ENCODE measurements at places on chromosomes 1 and 21.
A peak's percentile ranks its signal among the peaks of the same experiment; 100 is the strongest.

DNA sequence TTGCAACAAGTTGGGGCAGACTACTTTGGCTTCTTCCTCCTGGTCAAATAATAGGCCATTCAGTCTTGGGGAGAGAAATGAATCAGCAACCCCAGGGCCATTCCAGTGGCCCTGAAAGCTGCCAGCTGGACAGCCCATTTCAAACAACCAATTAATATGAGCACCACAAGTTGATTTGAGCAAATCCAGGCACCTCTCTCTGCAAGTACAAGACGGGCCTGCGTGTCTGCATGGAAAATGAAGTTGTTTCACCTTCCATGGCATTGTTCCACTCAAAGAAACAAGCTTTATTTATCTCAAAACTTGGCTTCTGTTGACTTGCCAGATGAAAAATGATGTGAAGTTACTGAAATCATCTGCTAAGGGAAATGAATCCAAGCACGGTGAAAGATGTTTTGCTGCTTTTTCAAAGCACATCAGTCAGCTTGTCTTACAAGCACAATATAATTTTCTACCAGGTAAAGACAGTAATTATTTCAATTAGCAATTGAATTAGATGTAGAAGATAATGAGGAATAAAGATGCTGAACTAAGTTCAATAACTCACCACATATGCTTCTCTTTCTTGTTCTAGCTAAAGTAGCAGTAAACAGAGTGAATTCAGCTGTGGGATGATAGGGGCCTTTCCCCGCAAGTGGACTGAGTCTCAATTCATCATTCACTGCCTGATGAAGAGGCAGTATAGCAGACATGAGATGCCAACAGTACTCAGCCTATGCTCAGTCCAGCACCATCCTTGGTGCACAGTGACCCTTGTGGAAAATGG, 95.2 kb upstream of the SSX2IP start:
- no peak for DNase-seq

GRCh38 chr21:40162075-40162474, 294.8 kb downstream of the PCP4 start:
- no peak for DNase-seq

DNA sequence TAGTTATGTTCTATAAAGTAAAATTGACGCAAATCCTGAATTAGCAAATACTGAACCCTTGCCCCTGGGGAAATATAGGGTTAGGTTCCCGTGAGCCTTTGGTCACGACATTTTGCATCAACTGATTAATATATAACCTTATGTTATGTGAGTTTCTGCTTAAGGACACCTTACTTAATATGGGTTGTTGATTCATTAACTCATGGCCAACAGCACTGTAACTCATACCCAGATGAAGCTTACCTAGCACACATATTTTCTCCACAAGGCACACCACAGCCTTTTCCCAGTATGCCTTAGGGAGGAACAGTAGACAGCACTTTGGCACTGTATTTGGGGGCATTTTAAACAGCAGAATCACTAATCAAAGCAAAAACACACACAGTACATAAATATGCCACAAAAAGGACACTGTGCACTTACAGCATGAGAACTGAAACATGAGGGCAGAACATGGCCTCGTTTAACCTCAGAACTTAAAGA, 15.1 kb downstream of the INAVA start:
- no peak for DNase-seq

- DNase-seq = no peak
Observed at GRCh38 chr1:907611-908451, 15.9 kb upstream of the SAMD11 start.

- no peak for DNase-seq
Observed at GRCh38 chr1:201764166-201764565, 64.8 kb upstream of the IPO9 start.

DNA sequence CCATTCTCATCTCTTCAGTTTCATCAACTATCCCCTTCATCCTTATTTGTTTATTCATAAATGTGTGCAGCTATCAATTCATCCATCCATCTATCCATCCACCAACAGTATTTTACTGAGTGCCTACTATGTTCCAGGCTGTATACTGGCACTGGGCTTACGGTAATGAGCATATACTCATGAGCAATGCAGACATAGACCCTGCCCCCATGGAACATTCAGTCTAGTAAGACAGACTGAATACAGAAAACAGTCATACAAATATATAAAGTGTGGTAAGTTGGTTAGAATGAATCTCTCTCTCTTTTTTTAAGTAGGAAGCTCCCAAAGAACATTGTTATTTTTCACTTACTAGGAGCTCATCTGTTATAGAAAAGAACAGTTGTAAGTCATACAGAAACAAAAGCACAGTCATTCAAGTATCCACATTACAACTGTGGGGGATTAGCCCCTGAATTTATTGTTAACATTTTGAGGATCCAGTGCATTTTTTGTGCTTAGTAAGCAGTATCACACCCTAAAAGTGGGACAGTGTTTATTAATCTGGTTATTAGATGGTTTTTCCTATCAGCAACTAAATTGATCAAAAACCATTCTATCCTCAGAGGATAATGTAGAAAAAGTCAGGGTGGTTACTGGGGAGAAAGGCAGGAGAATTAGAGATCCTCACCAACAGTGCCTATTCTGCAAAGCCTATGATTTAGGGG, 3.6 kb downstream of the SLC16A4 start:
- DNase-seq = no peak

DNA sequence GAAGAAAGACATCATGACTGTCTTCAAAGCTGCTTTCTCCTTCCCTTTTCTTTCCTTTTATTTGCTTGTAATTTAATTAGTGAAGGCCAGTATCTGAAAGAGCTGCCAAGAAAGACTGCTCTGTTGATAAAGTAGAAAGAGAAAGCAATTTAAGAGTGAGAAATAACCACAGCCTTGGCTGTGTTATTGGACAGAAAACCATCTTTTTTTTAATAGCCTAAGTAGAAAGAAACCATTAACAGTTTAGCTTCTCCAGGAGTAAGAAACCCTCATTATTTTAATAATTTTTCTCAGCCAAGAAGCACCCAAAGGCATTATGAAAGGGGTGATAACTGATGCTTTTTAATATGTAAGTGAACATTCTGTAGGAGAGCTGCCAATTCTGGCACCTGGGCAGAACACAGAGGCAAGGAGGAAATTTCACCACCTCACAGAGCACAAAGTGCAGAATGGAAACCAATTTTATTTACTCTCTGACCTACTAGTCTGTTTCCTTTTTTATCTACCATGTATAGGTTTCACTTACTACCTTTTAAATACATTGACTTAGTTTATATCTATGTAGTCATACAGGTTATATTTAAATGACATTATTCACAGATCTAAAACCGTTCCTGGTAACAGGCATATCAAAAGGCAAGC, 703.2 kb downstream of the MRPL39 start:
- no peak for DNase-seq

GRCh38 chr1:226982451-226983177, 42.5 kb downstream of the COQ8A start:
- no peak for DNase-seq

DNA sequence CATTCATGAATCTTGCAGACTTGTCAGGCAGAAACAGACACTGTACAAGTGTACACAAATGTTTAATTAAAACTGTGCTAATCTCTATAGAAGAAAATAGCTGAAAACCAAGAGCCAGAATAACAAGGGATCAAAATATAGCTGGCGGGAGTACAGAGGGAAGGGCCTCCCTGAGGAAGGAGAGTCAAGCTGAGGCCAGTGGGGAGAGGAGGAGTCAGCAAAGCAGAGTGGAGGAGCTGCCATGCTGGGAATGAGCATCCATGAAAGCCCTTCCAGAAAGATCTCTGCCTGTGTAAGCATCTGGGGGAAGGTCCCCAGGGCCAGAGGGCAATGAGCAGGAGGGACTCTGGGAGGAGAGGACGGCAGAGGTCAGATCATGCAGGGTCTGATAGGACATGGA, 15.1 kb downstream of the SLAMF8 start:
- no peak for DNase-seq

GRCh38 chr1:207698822-207699483, 52.9 kb upstream of the CD46 start:
- DNase-seq = peak; percentile 56

DNA sequence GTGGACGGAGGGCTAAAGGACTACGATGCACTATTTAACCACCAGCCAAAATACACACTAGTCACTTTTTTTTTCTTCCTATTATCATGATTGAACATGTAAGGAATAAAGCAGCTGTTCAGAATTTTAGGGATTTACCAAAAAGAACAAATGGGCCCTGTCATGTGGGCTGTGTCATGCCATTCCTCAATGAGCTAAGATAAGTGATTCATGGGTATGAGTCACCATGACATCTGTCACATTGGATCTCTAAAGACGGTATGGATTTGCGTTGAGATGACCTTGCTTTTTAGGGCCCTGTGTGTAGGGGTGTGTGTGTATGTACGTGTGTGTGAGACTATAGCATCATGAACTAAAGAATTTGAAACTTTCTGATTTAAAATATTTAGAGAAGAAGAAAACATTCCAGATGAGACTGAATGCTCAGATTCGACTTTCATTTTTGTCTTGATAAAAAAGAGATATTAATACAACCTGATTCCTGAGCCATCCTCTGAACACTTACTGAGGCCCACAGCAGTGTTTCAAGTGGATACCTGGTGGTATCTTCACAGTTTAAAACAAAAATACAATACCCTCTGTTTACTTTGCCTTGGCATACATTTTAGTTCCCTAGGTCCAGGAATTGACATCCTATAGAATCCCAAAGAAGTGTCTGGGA, 246.1 kb upstream of the DUSP10 start:
- DNase-seq = no peak
